Hematopoietic multipotent progenitor cell treated with erythropoietin and hydrocortisone succinate and interleukin-3 and kit ligand, for 8 days (in vitro differentiated cells): ENCODE measurements at places on chromosomes 5 and 9.

GRCh38 chr9:36218411-36218901, 27.7 kb downstream of the CLTA start:
- peak; percentile 82 for DNase-seq

DNA sequence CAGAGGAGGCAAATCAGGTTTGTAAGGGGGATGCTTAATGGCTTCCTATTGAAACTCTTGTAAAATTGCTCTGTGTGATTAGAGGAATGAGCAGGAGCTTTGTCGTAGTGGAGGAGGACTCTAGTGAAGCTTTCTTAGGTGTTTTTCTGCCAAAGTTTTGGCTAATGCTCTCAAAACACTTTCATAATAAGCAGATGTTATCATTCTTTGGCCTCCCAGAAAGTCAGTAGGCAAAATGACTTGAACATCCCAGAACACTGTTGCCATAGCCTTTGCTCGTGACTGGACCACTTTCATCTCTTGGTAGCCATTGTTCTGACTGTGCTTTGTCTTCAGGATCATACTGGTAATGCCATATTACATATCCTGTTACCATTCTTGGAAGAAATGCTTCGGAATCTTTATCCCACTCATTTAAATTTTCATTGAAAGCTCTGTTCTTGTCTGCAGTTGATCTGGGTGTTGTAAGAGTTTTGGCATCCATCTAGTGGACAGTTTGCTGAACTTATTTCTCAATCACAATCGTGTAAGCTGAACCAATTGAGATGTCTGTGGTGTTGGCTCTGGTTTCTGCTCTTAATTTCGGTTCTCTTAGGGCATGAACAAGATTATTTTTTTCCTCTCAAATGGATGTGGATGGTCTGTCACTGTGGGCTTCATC, 187.6 kb downstream of the COMMD10 start:
- no peak for DNase-seq

DNA sequence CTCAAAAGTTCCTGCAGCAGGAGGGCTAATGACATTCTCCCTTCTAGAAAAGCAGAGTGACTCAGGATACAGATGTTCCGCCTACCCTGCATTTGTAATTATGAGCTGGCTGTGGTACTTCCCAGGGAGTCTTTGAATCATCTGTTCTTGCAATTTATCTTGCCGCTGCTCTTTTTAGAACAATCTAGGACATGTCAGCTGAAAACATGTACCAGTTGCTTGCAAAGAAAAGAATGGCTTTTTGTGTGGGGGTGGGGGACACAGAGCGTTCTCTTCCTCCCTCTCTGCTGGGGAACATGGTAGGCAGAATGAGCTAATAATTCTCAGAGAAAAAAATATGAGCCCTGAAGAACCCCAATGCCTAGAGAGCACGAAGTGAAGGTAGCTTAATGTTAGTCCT, 51.7 kb upstream of the TUT7 start:
- no peak for DNase-seq

GRCh38 chr9:2015581-2016407, 647 bp downstream of the SMARCA2 start:
- DNase-seq: peak; percentile 46

- no peak for DNase-seq
Observed at GRCh38 chr5:168295574-168296201, 4.2 kb downstream of the WWC1 start.

GRCh38 chr5:124512236-124512635, 234.2 kb downstream of the ZNF608 start:
- DNase-seq: no peak

- no peak for DNase-seq
Observed at GRCh38 chr5:92504346-92504745, 1076.7 kb downstream of the NR2F1-AS1 start.

GRCh38 chr5:181281077-181281983, 20.4 kb upstream of the TRIM52 start:
- no peak for DNase-seq

- no peak for DNase-seq
Observed at GRCh38 chr9:96769989-96770388, 7.9 kb downstream of the ZNF510 start.

GRCh38 chr5:169904059-169904458, 76.2 kb downstream of the INSYN2B start:
- DNase-seq: no peak

DNA sequence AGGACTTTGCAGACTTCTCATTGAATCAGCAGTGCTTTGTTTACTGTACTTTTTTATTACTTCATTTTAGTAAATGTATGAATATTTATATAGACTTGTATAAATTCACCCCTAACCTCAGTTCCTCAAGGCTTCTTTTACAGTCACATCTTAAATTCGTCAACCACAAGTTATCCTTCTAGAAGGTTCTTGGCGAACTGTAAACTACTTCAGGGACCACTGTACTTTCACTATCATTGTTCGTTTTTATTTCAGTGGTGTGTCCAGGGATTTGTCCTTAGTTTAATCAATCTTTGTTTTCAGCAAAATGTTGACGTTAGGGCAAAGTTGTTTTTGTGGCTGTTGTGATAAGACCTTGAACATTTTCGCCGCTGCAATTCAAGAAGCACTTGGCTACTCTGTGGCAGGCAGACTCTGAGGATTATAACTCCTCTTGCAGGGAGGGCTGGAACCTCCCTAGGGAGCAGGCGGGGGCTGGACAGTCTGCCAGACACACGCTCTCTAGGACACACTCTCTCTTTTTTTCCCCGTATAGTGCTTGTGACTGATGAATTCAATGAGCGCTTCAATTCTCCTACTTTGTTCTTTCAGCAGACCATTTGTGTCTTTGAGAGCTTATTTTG, 252.8 kb downstream of the FBXL7 start:
- no peak for DNase-seq

DNA sequence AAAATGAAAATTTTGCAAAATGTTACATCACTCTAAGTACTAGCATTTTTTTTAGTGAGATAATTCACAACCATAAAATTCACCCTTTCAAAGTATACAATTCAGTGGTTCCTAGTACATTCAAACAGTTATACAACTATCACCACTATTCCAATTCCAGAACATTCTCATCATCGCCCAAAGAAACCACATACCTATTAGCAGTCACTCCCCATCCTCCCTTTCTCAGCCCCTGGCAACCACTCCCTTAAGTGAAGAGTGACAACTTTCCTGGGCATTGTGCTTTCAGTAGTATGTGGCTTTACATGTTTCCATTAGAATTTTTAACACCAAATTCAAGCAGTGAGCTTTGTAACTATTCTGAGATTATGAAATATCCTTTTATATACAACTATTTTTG, 81.4 kb downstream of the RASEF start:
- no peak for DNase-seq

- DNase-seq: no peak
Observed at GRCh38 chr9:100869326-100869725, 159.2 kb upstream of the PLPPR1 start.

DNA sequence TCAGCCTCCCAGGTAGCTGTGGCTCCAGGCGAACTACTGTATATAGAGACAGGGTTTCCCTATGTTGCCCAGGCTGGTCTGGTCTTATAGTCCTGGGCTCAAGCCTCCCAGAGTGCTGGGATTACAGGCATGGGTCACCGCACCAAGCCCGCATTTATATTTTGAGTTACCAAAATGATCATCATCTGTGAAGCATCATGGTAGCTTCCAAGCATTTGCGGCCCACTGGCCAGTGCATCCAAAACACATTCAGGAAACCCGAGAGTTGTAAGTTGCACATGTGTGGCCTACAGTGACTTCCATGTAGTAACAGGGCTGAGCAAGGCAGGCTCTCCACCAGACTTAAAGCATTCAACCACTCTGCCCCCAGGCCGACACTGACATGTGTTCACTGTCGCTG, 2.3 kb downstream of the BRD3OS start:
- DNase-seq: no peak

- DNase-seq: no peak
Observed at GRCh38 chr5:93006915-93007314, 574.1 kb downstream of the NR2F1-AS1 start.

DNA sequence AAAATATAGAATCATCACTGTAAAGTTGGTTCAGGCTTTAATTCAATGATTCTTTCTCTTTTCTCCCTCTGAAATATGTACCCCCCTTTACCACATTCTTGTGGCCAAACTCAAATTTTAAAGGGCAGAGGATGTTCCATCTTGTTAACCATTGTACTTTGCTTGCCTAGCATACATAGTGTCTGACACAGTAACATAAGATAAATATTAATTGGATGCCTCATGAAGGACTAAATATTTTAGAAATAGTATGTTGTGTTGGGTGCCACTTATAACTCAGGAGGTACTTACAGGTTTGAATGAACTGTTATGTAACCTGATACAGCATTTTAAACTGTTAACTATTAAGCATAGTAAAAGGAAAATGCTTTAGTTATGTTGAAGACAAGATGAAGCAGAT, 71.5 kb downstream of the NIPBL start:
- no peak for DNase-seq

GRCh38 chr9:97874624-97875023, 21.6 kb downstream of the FOXE1 start:
- no peak for DNase-seq

DNA sequence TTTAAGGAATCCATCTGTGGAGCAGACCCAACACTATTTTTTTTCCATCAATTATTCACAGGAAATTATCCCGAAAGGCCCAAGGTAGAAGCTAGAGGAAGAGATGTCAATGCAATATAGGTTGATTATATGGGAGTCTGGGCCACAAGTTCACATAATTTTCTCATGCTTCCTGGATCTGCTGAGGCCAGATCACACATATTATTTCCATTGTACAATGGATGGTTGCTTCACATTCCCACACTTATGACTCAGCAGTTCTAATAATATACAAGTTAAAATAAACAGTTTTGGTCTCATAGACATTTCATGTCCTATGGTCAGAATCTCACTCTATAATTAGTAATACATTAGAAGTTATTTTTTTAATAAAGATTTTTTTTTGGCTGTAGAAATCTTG, 66.0 kb upstream of the PTPRD start:
- DNase-seq: no peak

- DNase-seq: no peak
Observed at GRCh38 chr5:158409507-158409906, 550.6 kb upstream of the CLINT1 start.

DNA sequence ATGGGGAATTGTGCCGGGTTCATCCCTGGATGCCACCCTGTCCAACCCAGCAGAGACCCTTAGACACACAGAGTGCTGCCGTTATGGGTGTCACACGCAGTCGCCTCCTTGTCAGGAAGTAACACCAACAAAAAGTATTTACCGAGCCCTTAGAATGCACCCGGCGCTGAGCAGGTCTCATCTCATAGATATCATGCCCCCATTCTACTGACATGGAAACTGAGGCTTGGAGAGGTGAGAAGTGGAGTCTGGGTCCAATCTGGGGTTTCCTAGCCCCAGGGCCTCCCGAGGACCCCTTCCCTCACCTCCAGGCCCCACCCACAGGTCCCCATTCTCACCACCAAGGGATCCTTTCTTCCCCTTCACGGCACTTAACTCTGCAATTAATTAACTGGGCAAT, 36.8 kb upstream of the BARHL1 start:
- DNase-seq: no peak
